NCI-H2171 (cell line): ENCODE measurements at places on chromosomes 7 and 10.

GRCh38 chr10:119665901-119666708, 14.9 kb downstream of the BAG3 start:
- DNase-seq: no peak

DNA sequence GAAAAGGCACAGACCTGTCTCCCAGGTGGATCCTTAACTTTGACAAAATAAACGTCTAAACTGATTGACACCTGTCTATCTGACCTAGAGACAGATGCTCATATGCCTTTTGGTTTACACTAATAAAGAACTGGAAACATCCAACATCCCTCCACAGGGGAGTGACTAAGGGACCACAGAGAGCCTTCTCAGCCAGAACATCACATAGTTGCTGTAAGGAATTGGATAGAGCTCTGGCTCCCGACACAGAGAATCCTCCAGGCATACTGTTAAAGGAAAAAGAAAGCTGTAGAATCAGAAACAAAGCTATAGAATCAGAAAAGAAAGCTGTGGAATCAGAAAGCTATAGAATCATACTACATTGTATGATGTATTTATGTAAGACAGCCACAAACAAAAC, 258.8 kb downstream of the STK31 start:
- no peak for DNase-seq

- DNase-seq: no peak
Measured at GRCh38 chr7:142482891-142483658, 225.2 kb upstream of the PRSS58 start.

DNA sequence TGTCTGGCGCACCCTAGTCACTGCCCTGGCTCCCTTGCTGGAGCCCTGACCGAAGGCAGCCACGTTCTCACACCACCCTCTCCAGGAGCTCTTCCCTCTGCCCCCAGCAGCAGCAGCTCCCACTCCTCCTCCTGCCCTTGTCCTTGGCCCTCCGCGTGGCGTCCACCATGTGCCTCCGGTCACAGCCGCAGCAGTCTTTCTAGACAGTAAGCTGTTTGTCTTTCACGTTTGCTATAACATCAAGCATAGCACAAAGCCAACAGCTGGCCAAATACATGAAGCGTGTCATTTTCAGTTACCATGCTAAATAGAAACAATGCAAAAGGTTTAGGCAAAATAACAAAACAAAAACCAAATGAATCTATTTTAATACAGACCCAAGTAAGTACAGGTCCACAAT, 3.3 kb downstream of the PITRM1 start:
- DNase-seq: no peak

GRCh38 chr10:71816936-71817618, 34.0 kb downstream of the PSAP start:
- DNase-seq: no peak

DNA sequence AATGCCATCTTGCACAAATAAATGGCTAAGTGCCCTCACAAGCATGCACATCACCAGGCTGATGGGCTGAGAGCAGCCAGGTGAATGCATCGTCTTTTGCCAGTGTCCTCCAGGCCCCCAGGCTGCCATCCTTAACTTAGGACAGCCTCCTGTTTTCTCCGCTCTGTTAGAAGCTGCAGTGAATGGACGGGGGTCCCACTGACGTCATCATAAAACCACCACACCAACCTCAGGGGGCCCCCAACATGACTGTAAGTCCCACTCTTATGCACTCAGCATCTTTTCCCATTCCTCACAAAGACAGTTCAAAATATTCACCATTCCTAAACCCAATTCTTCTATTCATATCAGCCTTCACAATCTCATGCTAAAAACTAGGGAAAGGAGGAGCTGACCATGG, 34.4 kb downstream of the GLI3 start:
- DNase-seq: no peak

GRCh38 chr10:71073451-71074175, 138.8 kb upstream of the UNC5B start:
- no peak for DNase-seq

DNA sequence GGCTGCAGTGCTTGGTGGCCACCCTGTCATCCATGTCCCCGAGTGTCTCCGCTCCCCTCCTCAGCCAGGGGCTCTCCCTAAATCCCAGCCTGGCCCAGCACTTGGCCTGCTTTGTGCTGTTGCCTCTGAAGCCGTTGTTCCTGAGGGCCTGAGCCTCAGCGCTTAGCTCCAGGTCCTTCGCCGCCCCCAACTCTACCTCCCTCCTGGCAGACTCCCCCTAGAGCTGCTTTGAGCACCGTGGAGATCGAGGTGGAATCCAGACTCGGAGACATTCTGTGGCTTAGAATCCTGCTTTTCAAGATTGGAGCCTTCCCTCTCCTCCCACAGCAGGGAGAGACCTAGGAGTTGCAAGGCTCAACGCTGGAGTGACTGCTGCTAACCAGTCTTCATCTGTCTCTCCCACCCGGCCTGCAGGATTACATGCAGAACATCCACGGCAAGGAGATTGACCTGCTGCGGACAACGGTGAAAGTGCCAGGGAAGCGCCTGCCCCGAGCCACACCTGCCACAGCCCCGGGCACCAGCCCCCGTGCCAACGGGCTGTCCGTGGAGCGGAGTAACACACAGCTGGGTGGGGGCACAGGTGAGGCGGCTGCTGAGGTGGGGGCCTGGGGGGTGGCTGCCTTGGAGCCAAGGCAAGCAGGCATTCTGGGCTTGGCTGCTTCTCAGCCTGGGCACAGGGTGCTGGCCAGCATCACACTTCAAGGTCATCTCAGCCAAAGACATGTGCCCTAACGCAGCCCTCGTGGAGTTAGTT, 33.3 kb downstream of the GBX1 start:
- no peak for DNase-seq

DNA sequence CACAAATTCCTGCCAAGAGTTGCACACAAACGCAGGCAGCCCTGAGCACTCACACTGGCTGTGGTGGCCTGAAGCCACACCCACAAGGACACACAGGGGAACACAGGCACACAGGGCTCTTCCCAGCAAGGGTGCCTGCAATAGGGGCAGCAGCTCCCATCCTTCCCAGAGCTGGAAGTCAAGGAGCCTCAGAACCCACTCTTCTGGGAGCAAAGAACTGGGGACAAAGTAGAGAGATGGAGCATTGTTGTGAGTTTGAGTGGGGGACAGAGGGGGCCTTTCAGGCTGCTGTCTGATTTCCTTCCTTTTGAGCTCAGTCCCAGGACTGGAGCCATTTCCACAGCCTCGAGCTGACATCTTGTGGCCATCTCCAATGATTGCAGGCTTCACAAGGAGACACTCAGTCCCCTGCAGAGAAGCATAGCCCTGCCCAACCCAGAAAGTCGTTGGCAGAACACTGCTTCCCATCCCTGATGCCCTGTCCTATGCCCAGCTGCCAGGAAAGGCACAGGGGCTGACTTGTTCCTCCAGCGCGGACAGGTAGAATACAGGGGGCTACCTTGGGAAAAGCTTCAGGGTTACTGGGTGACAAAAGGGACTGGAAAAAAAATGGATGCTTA, 34.4 kb upstream of the SLF2 start:
- peak; percentile 26 for DNase-seq

- no peak for DNase-seq
Measured at GRCh38 chr7:151399906-151400305, 9.9 kb downstream of the WDR86 start.

GRCh38 chr7:121081327-121081936, 92.9 kb downstream of the CPED1 start:
- DNase-seq: peak; percentile 2

- peak; percentile 5 for DNase-seq
Measured at GRCh38 chr10:106189292-106189691, 975.2 kb downstream of the SORCS1 start.

DNA sequence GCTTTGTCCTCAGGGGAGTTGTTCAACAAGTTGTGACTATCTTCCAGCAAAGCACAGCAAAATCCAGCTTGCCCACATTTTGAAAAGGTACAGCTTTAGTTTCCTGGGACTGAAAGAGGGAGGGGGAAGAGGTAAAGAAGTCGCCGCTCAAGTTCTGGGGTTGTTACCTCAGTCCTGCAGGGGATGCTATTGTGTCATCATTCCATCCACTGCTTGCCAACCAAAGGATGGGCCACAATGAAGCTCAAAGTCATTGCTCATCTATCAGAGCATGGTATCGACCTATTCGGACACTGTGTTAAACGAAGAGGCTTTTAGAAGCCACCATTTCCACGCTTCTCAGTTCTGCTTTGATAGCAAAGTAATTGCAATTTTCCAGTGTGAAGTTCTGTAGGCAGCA, 34.3 kb downstream of the NPY start:
- DNase-seq: no peak

- no peak for DNase-seq
Measured at GRCh38 chr7:158470336-158470735, 117.3 kb downstream of the PTPRN2 start.

DNA sequence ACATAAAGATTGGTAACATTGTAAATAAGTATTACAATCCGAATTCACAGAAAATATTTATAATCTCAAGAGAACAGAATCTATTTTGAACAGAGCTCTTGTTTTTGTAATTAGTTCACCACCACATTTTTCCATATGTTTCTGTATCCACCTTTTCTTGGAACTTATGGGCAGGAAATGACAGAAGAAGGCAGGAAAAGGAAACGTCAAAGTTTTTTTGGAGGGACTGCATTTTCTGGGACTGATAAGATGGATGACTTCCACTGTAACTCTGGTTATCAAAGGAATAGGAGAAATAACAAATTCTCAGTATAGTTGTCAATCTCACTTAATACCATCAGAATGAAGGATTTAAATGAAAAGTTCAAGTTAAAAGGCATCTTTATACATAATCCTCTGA, 75.1 kb upstream of the SMNDC1 start:
- DNase-seq: no peak

DNA sequence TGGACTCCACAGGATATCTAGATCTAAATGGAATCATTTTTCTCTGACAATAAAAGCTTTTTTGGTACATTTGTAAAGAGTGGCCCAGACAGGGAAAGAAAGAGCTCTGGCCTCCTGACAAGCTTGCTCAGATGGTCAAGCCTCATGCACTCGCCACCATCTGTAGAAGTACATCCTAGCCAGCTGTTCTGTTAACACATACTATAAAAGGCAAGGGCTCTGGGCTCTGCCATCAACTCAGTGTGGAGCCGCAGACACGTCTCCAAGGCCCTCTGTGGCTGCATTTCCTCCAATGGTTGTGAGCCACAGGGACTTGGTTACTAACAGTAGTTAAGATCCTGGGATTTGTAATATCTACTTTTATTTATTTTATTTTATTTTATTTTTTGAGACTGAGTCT, 70.8 kb upstream of the KDM7A start:
- DNase-seq: no peak

DNA sequence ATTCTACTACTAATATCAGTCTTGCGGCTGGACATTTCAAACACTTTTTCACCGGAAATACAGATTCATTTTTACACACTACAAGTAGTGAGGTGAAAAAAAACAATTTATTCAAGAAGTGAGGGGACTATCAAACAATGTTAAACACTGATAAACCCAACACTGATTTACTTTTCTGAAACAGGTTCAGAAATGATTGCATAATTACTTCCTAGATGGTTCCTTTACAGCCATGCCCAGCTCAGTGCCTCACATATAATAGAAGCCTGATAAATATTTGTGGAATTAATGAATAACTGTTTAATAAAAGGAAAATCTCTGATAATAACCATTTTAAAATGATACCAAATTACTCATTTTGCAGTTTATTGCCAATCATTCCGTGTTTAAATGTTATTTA, 34.6 kb downstream of the FRA10AC1 start:
- no peak for DNase-seq

- DNase-seq: no peak
Measured at GRCh38 chr10:95567903-95568630, 6.9 kb upstream of the SORBS1 start.

GRCh38 chr7:149381245-149381644, 79.6 kb downstream of the ZNF777 start:
- no peak for DNase-seq

- DNase-seq: no peak
Measured at GRCh38 chr7:121557034-121557892, 161.2 kb upstream of the FAM3C start.

DNA sequence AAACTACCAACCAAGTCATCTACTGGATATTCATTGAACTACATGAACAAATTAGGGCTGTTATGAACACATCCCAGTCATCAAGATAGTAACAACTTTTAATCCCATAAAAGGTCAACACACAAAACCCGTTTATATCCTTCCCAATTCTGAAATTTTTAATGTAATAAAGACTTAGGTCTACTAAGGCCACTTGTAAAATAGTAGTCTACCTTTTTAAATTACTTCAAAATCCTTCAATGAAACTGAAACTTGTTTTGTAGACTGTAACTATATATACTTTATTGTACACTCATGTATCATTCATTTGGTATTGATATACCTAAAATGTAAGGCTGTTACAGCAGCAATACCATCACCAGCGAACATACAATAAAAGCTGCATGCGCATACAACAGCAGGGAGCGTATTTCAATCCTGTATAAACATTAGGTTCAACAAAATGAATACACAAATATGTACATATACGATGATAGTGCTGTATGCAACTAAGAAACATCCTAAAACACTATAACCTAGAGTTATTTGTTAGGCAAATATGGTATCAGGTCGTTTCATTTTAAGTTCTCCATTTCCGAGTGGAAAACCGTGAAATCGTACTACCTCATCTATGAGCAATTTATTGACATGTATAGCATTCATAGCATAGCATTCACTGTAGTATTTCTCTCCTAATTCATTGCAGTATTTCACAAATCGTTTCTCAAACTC, 973 bp downstream of the ATAD1 start:
- no peak for DNase-seq

DNA sequence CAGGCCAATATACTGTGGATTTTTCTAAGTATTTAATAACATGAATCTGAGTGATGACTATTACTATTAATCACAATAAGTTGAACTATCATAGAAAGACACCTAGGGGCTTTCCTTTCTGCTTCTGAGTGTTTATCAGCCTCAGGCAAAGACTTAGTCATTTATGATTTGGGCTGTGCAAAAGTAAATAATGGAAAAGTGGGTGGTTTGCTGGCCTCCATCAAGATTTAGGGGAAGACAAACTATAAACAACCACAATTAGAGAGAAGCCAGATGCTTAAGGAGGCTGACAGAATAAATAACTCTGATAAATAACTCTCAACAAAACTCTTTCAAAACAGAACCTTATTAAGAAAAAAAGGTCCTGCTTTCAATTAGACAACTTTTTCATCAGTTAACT, 64.7 kb downstream of the MACC1 start:
- DNase-seq: no peak

GRCh38 chr7:131890176-131890575, 333.7 kb upstream of the PODXL start:
- no peak for DNase-seq

- no peak for DNase-seq
Measured at GRCh38 chr7:8564281-8564680, 130.9 kb downstream of the NXPH1 start.

DNA sequence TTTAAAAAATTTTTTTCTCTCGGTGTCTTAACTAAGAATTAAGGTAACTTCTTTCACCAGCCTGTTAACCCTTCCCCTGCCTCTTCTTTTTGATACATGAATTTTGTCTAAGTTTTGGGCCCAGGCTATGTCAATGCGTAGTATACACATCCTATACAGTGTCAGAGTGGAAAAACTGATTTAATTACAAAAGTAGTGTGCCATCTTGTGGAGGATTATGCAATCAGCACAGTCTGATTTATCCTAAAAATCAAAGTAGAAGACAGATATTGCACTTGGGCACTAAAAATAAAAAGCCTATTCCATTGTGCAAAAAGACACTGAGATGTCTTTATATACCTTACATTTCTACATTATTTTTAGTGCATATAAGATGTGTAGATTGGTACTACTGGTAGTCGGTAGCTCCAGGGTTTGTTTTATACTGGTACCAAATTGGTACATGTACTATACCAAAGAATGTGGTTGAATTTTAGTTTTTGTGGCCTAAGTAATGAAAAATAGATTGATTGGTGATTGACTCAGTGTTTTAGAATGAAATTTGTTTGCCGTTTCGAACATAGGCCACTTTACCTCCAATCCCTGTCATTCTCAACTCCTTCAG, 96.6 kb downstream of the MKLN1 start:
- peak; percentile 28 for DNase-seq
